Activated T-cell treated with anti-CD3 and anti-CD28 coated beads for 1 hour (primary cell): ENCODE measurements at places on chromosomes 2 and 18.

- no peak for DNase-seq
Observed at GRCh38 chr2:207151048-207151447, 14.7 kb downstream of the KLF7 start.

GRCh38 chr2:160606341-160606740 is 112.7 kb upstream of the RBMS1 start:
- DNase-seq: no peak

- DNase-seq: no peak
Observed at GRCh38 chr2:75553935-75554531, 6.7 kb downstream of the EVA1A start.

- DNase-seq: no peak
Observed at GRCh38 chr2:6972067-6972710, 55.0 kb downstream of the RNF144A start.

DNA sequence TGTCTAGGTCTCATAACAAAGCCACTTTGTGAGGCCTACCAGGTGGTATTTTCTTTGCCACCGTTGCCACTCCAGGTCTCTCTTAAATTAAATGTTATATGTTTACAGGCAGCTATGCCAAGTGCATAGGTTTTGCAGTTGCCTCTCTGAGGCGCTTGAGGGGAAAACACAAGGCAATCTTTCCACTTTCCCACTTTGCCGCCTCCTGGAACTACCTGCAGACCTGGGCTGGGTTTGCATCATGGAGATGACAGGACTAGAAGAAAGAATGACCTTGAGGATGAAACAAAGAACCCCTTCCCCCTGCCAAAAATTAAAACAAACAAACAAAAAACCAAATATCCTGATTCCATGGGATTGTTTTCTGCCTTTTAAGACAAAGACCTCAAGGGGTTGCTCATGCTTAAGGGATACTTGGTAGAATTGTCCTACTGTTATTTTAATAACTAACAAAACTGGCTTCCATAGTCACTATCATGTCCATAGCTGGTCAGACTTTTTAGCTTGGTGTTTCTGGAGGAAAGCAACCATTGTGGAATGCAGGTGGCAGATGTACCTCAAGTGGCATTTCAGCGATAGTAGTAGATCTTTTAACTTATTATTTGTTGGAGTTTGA is 159.9 kb downstream of the PRPF40A start:
- DNase-seq: no peak

- no peak for DNase-seq
Observed at GRCh38 chr2:152875701-152876695, 157.6 kb downstream of the ARL6IP6 start.

DNA sequence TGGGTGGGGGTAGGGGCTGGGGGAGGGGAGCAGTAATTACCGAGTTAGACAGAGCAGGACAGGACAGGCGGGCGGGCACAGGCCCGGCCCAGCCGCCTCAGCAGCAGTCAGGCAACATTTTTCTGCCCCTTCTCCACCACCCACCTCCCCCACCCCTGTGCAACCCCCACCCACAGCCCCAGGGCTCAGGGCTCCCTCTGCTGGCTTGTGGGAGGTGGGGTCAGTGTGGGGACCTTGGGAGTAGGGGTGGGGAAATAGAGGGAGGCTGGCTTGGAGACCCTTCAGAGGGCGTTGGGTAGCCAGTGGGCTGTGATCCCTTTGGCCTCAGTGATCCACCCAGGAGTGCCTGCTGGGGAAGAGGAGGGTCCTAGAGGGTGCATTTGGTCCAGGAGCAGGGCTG is 6.4 kb downstream of the WNT6 start:
- no peak for DNase-seq

DNA sequence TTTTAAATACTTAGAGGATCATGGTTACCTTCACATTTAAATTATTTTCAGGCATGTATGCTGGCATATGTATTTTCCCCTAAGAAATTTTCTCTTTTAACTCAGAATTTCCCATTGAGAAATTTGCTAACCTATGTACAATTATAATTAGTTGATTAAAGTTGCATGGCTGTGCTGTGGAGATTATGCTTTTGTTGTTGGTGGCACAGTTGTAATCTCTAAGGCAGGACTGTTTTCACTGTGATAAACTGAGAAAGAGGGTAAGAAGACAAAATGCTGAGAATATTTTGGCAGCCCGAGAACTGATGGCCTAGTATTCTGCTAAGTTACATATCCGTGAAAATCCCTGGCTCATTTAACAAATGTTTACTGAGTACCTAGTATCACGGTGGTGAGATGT is 1.4 kb downstream of the VRK2 start:
- DNase-seq: no peak

- DNase-seq: no peak
Observed at GRCh38 chr2:220966636-220967035, 605.5 kb downstream of the EPHA4 start.

GRCh38 chr2:190404487-190404886 is 3.7 kb upstream of the MFSD6 start:
- no peak for DNase-seq

GRCh38 chr18:10114717-10115463 is 201.1 kb downstream of the VAPA start:
- no peak for DNase-seq

DNA sequence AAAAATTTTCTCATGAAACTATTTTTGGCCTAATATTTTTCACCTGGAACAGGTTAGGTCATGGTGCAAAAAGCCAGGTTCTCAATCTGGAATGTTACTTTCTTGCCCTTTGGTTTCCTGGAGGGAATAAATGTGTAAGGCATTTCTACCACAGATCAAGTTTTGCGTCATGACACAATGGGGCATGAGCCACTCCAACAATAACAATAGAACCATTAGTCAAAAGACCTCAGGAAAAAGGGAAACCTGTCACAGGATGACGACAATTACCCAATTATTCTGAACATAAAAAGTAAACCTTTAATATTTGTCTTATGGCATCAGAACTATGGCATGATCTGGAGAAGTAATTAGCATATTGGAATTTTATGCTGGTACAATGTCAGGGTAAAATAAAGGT is 88.2 kb upstream of the HNRNPA3 start:
- no peak for DNase-seq

GRCh38 chr18:22871809-22872525 is 61.2 kb upstream of the RBBP8 start:
- DNase-seq: no peak
